ENCODE measurements at places on chromosomes 7 and 10.

- DNase-seq, result no peak
Observed at GRCh38 chr7:7790041-7790741, 71.8 kb upstream of the RPA3 start.

- DNase-seq, result no peak
Observed at GRCh38 chr10:79449181-79450146, 4.0 kb upstream of the ZCCHC24 start.

DNA sequence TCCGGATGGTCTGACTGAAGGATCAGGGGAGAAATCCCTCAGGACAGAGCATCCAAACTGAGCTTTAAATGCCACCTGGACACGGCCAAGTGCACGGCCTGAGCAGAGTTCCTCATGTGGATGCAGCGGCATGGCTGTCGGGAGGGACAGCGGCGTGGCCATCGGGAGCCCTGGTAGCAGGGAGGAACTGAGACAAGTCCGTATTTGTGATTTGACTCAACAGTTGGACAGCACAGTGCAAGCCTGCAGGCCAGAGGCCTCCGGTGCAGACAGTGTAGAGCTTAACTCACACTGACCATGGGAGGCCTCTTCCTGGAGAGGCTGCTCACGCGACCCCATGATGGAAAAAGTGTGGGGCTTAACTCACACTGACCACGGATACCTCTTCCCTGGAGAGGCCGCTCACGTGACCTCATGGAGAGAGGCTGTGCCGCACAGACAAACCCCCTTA, 207.4 kb downstream of the DIP2C start:
- no peak for DNase-seq

DNA sequence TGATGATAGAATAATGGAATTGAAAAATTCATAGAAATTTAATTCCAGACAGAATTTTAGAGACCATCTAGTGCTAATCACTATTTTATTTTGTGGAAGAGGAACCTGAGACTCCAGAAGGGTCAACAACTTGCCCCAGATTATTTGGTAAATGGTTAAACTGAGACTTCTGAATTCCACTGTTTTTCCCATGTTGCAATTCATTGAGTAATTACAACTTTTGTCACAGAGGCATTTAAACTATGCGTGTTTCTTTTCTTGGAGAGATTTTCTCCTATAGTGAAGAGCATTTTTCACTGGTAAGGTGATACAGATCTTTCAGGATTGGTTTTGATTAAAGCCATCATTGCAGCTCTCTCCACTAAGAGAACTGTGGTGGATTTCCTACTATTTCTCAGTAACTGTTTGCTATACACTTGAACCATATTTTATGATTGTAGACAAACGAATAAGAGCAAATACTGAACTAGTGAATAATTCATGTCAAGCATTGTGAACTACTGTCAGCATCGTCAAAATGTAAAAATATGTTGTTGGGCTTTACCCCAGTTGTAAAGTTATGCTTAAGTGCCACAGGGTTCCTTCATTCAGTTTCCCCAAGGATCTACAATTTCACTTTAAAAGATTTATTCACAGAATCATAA, 26.5 kb downstream of the LRGUK start:
- no peak for DNase-seq

- no peak for DNase-seq
Observed at GRCh38 chr10:47332946-47333345, 10.7 kb downstream of the GDF2 start.

DNA sequence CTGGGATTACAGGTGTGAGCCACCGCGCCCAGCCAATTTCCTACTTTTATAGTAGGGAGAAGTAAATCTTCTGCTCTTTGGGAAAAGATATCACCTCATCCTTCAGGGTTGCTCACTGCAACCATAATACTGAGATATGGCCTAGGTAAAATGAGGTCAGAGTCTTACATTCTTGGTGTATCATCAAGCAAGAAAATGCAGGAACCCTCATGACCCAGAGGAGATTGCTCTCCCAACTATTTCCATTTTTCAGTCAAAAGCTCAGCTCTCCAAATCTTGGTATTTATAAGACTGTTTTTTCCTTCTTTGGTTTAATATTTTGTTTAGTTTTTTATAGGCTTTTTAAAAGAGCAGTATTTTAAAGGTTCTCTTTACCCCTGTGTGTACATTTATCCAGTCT, 20.9 kb upstream of the PHYHIPL start:
- no peak for DNase-seq

GRCh38 chr10:74651565-74651964, 174.8 kb upstream of the KAT6B start:
- no peak for DNase-seq

GRCh38 chr10:27242951-27243551, 2.5 kb upstream of the ACBD5 start:
- peak; percentile 77 for DNase-seq

- no peak for DNase-seq
Observed at GRCh38 chr10:126520751-126521317, 132.6 kb upstream of the ADAM12 start.

DNA sequence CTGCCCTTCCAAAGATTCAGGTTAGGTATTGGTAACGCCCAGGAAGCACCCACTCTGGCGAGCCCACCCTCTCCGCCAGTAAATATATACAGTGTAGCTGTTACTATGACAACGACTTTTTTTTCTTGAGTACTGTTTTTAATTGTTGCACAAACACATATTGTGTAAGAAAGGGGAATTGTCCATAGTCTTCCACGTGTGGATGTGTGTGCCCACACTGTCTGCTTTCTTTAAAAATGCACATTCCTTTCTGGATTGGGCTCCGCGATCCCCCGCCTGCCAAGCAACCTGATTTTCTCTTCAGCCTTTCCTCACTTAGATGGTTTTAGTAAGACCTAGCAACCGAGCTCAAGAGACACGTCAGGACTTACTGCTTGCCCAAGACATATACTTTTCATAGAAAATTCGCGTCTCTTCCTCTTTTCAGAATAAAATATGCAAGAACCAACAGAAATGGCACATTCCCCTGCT, 247.8 kb downstream of the EBF3 start:
- DNase-seq, result no peak

DNA sequence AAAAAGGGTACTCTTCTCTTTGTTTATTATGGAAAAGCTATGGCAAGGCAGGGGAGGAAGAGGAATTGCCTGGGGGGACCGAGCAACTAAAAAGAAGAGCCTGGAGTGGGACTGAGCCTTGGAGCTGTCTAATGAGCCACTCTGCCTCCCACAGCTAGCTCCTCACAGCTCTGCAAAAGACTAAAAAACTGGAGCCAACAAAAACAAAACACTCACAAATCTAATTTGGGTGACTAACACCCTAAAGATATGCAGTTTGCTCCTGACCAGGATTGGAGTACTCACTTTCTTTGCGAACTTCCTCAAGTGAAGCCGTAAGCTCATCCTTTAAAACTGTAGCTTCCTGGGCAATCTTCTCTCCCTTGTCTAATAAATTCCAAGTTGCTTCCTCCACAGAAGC, 89.4 kb downstream of the CTNNA3 start:
- no peak for DNase-seq

DNA sequence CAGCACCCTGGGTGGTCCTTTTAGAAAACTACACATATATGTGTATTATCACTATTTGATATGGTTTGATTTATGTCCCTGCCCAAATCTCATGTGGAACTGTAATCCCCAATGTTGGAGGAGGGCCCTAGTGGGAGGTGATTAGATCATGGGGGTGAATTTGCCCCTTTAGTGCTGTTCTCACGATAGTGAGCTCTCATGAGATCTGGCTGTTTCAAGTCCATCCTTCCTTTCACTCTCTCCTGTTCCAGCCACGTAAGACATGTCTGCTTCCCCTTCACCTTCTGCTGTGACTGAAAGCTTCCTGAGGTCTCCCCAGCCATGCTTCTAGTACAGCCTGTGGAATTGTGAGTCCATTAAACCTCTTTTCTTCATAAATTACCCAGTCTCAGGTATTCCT, 37.3 kb downstream of the DOCK4 start:
- no peak for DNase-seq

GRCh38 chr10:71285180-71285545, 33.9 kb upstream of the SLC29A3 start:
- peak; percentile 58 for DNase-seq

DNA sequence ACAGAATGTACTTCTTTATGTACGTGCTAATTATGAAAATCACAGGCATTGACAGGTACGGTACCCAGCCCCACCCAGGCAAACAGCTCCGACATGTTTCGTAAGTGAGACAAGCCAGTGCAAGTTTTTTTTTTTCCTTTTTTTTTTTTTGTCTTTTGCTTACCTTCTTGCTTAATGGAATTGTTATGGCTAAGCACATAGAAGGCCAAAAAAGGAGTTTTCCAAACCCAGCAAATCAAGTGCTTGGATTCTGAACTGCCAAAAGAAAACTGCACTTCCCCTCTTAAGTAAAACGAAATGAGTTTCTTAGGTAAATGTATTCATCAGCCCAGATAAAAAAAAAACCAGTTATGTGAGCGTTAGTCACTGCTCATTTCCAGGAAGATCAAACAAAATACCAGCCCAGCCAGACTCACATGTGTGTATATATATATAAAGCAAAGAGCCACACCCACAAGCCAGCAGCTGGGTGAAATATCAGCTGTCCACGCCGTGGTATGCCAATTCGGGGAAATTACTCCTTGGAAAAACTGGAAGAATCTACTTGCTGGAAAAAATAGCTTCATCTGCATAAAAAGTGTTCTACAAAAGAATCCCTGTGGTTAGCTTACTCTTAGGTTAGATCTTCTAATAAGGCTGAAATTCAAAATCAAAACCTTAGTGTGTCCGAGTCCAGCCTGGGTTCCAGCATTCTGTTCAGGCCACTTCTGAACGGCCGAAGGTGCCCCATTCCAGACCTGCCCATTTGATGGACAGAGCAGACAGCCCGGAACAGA, 8.0 kb downstream of the KLF6 start:
- peak; percentile 65 for DNase-seq

DNA sequence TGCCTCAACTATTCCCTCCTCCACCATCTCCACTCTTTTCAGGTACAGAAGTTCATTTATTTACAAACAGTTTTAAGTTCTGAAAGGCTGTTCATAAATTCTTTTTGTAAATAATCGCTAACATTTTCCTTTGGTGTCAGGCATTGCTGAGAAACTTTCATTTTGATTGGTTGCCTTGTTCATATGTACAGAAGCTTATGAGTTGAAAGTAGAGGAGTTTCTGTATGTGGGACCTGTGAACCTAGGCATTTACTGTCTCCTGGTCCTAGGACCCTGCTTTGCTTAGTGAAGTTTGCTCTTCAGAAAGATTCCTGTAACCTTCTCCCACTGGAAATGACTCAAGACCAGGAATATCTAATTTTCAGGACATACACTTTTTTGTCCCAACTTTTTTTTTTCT, 30.4 kb downstream of the CCSER2 start:
- no peak for DNase-seq

DNA sequence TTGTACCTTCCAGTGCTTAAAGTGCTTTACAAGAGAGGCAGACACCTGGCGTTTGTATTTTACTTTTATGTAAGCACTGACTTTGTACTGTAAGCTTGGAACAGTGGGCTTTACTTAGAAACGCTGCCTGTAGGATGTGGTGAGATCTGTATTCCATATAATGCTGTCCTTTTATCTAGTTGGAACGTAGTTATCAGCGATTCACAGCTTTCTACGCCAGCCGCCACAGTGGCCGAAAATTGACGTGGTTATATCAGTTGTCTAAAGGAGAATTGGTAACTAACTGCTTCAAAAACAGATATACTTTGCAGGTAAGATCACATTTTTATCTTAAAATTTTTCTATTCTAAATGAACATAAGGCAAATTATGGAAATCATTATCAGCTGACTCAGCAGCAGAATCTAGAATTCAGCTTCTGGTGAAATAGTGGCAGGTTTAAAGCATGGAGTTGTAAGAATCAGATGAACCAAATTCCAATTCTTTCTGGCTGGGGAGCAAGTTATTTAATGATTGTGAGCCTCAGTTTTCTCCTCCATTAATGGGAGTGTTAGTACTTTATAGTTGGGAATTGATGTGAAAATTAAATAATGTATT, 91.5 kb downstream of the CUL1 start:
- DNase-seq, result no peak
